ENCODE measurements at places on chromosomes 6 and 20.

DNA sequence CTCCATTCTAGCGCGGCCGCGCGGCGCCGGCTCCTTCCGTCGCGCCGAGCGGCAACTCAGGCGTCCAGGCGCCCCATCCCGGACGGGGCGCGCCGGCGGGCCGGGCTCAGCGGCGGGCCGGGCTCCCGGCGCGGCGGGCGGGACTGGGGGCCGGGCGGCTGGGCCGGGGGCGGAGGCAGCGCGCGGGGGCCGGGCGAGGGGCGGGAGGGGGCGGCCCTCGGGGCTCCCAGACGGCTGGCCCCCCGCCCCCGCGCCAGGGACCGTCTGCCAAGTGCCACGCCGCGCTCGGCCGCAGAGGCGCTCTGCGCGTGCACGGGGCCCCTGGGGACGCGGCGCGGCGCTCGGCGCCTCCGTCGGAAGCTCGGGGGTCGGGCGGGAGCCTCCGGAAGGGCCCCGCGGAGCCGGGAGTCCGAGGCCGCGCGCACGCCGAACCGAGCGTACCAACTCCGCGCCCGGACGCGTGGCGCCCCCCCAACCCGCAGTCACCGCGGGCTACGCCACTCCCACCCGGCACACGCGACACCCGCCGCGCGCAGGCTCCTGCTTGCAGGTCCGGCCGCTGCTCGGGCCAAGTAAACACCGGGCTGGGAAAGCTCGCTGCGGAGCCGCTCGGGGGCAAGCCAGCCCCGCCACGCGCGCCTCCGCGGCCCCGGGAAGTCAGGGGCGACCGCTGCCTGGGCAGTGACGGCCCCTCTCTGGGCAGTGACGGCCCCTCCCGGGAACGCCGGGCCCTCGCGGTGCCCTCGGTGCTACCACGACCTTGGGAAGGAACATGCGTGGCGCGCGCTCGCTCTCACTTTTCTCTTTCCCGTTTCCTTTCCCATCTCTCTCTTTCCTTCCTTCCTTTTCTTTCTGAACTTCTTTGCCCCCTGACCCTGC lies at the start of gene PREX1:
PREX1 (minus strand) TSS at position 145 of the 879 bp plus-strand sequence; CDS start at position 6, 139 bp downstream.
- DNase-seq = peak; percentile 54

DNA sequence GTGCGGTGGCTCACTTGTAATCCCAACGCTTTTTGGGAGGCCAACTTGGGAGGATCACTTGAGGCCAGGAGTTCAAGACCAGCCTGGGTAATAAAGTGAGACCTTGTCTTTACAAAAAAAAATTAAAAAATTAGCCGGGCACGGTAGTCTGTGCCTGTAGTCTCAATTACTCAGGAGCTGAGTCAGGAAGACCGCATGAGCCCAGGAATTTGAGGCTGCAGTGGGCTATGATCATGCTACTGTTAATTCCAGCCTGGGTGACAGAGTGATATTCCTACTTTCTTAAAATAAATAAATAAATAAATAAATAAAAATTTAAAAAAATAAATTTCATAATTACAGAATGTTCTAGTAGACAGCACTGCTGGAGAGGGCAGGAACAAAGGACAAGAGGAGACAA lies 62.4 kb downstream of the DST start:
- DNase-seq = no peak

DNA sequence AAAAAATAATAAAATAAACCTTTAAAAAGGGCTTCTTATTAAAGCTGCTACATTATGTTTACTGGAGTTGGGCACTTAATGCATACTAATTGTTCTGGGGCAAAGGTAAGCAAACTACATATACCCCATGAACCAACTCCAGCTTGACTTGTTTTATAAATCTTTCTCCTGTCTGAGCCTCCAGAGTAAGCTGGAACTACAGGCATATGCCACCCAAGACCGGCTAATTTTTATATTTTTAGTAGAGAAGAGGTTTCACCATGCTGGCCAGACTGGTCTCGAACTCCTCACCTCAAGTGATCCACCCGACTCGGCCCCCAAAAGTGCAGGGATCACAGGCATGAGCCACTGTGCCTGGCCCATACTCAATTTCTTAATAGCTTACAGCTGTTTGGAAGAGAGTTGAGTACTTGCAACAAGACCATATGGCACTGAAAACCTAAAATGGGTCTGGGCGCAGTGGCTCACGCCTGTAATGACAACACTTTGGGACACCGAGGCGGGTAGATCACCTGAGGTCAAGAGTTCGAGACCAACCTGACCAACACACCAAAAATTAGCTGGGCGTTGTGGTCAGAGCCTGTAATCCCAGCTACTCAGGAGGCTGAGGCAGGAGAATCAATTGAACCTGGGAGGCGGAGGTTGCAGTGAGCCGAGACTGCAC lies 19.9 kb downstream of the ROMO1 start:
- DNase-seq = no peak

- DNase-seq = no peak
These were observed 86.8 kb downstream of the PPP1R14C start for GRCh38 chr6:150229436-150230163.

DNA sequence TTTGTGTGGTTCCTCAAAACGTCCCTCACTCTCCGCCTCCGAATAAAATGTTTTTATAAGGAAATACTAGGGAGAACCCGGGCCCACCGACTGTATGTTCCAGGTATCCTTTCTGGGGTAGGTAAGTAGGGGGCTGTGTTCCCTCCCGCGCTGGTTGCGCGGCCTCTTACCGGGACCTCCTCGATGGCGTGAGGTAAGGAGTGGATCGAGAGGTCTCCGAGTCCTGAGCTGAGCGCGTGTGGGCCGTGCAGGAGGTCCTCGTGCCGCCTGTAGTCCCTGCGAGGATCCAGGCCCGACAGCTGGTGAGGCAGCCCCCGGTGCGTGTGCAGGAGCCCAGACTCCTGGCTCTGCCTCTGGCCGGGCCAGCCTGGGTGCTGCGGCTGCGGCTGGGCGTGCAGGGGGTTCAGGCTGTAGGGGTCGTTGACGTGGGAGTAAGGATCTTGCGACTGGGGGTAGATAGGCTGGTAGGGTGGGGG lies 5.1 kb downstream of the TFAP2A start:
- DNase-seq = no peak

All from AG09319 (cell line).